ENCODE measurements at places on chromosomes 7 and 10. TPM values are rescaled to one million over a fixed set of nuclear protein-coding genes. Genes with fewer than 3 reads are reported as not detected.

The MBL2 gene
- total RNA-seq = not detected

DNA sequence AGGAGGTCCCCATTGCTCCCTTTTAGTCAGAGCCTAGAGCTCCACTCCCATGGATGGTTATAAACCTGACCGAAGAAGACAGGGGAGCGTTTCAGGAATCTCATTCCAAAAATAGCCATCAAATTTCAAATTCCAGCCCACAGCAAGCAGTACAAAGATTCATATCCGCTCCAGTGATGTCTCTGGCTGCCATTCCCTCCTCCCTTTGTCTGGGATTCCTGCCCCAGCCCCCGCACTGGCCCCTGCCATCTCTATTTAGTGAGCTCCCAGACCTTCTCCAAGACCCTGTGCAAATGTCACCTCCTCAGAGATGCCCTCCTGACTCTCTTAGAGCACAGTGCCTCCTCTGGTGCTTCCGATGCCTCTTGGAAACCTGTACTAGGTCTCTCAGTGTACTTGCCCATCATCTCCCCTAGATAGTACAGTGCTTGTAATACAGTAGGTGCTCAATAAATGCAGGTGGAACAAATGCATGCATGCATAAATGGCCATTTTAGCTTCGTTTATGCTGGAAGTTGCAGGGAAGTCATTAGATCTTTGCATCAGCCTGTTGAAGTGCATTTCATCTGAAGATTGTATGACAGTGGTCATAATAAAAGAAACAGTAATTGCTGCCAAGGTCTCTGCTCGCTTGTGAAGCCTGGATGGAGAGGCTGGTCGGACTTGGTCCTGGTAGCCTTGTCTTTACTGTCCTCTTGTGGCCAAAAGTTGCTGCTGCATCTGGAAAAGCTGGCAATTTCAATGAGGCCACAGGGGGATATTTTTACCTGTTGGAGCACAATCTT lies 32.0 kb upstream of the HABP2 start:
- DNase-seq = peak; percentile 46

DNA sequence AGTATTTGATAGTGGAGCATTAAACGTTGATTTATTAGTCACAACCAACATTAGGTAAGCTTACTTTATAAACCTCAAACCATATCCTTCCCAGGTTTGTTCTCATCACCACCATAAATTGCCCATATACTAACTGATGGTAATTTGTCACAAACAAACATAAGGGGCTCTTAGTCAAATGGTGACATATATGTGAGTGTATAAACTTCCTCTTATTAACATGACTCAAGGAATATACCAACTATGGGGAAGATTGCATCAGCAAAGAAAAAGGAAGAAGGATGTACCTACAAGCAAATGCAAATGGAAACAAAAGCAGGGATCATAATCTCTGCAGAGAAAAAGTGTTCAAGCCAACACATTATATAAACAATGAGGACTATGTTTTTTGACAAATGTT lies 418.2 kb upstream of the AKR1E2 start:
- DNase-seq = no peak

GRCh38 chr10:62348029-62348428 lies 26.1 kb upstream of the ZNF365 start:
- DNase-seq = no peak

- no peak for DNase-seq
Measured at GRCh38 chr10:7686351-7687171, 16.6 kb upstream of the ITIH2 start.
